Osteoblast (primary cell): ENCODE measurements at places on chromosomes 4 and X.
A peak's percentile ranks its signal among the peaks of the same experiment; 100 is the strongest.

DNA sequence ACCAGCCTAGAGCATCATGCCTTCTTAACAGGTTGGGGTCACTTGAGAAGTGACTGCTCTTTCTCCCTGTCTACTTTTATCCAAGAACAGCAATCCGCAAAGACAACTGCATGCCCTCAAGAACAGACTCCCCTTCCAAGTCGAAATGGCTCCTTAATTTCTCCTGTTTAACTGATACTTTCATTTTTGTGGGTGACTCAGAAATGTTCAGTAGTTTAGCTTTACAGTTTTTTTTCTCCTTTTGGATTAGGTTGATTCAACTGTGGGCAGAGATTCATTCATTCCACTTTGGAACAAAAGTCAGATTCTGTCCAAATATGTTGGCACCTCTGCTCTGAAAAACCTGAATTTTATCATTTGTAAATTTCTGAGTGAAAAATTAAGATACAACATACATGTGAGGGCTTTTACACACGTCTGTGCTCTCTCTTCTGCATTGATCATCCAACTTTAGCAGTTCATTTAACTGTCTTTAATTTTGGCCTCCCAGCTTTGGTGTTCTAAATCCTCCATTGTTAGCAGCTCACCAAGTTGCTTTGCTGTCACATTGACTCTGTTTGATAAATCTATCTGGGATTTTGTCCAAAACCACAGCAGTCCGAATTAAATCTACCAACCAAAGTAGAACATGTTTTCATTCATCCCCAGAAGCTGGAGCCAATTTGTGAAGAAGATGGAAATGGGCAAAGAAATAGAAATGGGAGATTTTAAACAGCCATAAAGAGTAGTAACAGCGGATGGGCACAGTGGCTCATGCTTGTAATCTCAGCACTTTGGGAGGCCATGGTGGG, 50.0 kb downstream of the HOPX start:
- peak; percentile 84 for DNase-seq

DNA sequence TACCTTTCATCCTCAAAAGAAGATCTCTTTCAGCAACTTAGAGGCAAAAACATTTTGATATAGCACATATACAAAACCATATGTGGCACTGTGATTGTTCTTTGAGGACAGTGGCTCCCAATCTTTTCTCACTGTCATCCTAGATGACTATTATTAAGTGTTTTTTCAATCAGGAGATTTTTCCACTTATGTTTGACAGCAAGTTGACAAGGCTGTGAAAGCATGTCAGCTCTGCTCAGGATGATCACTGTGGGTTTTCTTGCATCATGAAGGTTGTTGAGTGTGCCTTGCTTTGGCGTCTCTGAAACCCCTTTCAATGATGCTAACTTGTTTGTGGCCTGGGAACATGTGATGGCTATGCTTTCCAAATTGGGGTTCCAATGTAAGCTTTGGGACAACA, 20.2 kb upstream of the NSUN7 start:
- DNase-seq = no peak

DNA sequence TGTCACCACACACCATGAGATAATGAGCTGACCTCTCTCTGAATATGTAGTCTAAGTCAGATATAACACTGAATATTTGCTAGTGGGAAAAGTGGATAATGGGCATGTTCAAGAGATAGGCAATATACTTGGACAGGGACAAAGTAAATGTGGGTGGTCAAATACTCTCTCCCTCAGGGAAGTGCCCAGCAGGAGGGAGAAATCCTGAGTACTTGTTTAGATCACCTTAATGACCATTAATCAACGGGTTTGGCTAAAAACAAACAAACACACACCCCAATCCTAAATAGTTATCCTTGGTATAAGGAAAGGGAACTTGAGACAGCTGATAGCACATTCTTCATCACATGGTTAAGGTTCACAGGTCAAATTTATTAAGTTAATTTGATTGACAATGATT, 933.5 kb downstream of the C4orf33 start:
- no peak for DNase-seq

- DNase-seq = peak; percentile 38
Measured at GRCh38 chr4:156377036-156377710, 423.5 kb upstream of the CTSO start.

GRCh38 chrX:26918631-26919030, 544.5 kb downstream of the PPP4R3C start:
- DNase-seq = no peak

- no peak for DNase-seq
Measured at GRCh38 chrX:118347736-118348135, 1.8 kb downstream of the WDR44 start.

DNA sequence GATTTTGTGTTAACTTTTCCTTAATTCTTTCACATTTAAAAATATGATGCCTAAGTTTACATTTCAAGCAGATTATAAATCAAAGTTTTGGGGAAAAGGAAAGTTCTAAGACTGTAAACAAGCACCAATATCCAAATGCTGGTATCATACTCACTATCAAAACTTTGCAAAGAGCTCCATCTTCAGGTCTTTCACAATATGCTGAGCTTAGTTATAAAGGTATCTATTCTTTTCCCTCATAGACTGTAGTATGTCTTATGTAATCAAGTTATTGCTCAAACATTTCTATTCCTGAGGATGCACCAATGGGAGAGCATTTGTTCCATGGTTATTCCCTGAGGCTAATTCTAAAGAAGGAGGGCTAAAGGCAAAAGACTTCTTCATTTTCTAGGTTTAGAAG, 207.9 kb upstream of the FAM241A start:
- DNase-seq = no peak

DNA sequence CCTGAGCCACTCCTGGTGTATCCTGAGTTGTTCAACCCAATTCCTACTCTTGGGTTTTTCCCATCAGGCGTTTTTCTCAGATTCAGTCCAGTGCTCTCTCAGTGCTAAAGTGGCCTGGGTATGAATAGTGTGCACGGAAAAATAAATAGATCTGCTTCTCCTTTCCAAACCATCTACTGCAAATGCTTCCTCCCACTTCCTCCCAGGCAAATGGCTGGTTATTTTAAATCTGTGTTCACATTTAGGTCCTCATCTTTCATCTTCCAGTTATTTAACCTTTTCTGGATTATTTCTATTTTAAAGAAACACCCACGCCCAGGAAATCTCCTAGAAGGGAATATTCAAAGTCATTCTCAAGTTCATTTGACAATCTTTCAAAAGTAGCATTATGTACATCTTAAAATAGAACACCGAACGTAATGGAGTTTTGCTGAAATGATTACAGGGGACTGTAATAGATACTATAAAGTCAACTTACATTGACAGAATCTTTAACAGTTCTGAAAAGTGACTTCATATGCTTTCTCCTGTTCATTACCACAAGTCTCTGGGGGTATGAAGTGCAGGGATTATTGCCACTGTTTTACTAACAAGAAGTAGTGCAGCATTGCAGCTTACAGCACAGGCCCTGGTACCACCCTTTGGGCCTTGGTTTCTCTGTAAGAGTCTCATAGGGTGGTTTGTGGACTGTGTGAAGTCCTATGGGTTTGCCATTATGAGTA, 66.3 kb downstream of the MED28 start:
- no peak for DNase-seq

GRCh38 chr4:109406337-109406931, 27.2 kb upstream of the SEC24B start:
- DNase-seq = no peak

- DNase-seq = no peak
Measured at GRCh38 chr4:61320631-61321030, 120.5 kb downstream of the ADGRL3 start.

GRCh38 chr4:77021614-77022089, 54.1 kb downstream of the CCNI start:
- peak; percentile 25 for DNase-seq

DNA sequence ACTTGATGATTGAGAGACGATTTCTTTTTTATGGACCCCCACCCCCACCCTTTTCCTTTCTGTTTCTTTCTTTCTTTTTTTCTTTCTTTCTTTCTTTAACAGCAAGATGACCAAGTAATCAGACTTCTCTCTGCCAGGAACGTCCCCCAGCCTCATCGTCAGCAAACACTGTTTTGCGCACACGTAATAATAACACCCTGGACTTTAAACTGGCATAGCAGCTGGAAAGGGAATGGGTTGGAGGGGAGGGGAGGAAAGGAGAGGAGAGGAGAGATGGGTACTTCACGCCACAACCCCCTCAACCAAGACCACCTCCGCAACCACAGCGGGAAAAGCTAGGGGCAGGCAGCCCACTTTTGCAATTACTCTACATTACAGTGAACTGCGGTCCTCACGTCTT, 1.1 kb downstream of the GABRA2 start:
- DNase-seq = no peak

GRCh38 chrX:9997041-9997440, 29.9 kb downstream of the CLDN34 start:
- no peak for DNase-seq

GRCh38 chr4:52945326-52945898, 83.3 kb downstream of the RASL11B start:
- no peak for DNase-seq

GRCh38 chr4:114349543-114350175, 248.9 kb upstream of the UGT8 start:
- DNase-seq = no peak

GRCh38 chr4:173253561-173253960, 80.6 kb downstream of the HMGB2 start:
- DNase-seq = no peak

DNA sequence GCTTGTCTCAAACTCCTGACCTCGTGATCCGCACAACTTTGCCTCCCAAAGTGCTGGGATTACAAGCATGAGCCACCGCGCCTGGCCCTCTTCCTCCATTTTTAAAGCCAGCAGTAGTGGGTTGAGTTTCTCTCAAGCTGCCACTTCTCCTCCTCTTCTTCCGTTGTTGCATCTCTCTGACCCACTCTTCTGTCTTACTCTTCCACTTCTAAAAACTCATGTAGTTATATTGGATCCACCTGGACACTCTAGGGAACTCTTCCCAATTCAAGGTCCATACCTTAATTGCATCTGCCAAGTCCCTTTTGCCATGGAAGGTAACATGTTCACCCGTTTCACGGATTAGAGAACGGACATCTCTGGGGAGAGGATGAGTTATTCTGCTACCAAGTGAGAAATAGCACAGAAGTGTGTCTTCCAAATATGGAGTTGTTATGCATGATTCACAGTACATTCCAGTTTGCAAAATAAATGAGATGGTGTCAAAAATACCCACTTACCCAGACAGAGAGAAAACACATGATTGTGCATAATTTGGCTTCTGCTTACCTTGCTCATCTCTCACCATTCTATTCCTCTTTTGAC, 51.8 kb downstream of the GBA3 start:
- no peak for DNase-seq

DNA sequence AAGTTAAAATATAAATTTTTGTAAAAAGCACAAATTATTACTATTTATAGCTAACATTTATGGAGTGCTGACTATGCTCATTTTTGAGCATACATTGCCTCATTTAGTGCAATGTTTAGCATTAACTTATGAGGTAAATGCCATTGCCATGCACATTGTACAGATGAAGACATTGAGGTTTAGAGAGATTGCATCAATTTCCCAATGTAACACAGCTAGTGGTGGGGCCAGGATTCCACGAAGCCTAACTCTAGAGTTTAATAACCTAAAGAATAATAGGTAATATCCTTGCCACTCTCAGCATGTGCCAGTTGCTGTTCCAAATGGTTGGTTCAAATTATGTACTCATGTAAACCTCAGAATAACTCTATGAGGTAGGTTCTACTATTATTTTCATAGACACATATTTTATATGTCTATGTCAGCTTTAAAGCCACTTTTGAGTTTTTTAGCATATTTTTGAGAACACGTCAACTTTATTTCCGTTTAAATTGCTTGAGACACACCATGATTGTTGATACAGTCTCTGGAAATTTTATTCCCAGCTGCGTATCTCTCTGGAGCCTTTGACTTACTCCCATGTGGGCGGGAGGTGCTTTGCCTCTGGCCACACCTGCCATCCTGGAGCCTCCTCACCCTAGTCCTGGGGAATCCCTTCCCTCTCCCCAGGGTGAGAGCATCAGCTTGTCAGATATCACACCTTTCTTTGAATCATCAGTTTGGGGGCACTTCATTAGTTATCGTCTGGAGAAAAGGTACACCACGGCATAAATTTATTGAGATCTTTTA, 10.8 kb upstream of the ADH1A start:
- peak; percentile 73 for DNase-seq

- no peak for DNase-seq
Measured at GRCh38 chrX:119687661-119688413, 5.1 kb downstream of the SEPTIN6 start.

DNA sequence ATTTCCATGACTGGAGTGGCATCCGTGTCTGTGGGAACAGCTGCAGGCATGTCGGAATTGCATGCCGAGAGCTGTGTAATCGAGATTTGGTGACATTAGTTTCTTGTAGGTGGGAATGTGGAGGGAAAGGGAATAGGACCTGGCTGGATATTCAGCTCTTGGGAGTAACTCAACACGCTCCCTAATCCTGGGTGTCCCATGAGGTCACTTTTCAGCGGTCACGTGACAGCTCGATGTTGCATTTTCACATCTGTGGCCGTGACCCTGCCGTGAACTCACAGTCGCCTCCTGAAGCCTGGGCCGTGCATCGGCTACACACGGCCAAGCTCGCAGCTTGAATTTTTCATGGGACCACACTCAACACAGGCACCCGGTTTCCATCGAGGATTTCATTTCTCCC, 25.8 kb upstream of the PSAPL1 start:
- no peak for DNase-seq

GRCh38 chr4:105461221-105461620, 12.6 kb downstream of the PPA2 start:
- DNase-seq = no peak

DNA sequence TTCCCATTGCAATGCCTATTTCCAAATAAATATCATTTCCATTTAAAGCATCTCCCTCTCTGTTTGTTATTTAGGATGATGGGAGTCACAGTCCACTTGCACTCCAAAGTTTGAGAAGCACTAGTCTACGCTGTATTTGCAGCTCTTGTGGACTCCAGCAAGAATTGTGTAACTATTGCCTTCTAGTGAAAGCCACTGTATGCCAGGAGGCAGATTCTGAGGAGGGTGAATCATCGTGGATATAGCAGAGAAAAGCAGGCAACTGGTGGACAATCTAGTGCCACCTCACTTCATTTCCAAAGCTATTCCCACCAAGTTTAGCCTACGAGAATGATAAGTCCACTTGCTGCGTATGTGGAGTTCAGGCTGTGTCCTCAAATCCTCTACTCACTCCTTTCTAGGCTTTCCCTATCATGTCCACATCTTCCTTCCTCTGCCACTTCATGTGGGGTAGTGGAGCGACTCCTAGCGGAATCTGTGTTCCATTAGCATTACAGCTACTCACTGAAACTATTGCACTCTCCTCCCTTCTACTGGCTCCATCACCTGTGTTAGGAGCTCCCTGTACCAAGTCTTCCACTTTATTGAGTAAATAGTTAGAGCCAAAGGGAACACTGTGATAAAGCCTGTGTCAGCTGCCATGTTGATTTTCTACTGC, 501.8 kb upstream of the GALNT7 start:
- DNase-seq = no peak
